ENCODE measurements at places on chromosomes 4 and X.
A peak's percentile ranks its signal among the peaks of the same experiment; 100 is the strongest.

GRCh38 chr4:5967783-5968182 lies 50.4 kb downstream of the C4orf50 start:
- no peak for DNase-seq

DNA sequence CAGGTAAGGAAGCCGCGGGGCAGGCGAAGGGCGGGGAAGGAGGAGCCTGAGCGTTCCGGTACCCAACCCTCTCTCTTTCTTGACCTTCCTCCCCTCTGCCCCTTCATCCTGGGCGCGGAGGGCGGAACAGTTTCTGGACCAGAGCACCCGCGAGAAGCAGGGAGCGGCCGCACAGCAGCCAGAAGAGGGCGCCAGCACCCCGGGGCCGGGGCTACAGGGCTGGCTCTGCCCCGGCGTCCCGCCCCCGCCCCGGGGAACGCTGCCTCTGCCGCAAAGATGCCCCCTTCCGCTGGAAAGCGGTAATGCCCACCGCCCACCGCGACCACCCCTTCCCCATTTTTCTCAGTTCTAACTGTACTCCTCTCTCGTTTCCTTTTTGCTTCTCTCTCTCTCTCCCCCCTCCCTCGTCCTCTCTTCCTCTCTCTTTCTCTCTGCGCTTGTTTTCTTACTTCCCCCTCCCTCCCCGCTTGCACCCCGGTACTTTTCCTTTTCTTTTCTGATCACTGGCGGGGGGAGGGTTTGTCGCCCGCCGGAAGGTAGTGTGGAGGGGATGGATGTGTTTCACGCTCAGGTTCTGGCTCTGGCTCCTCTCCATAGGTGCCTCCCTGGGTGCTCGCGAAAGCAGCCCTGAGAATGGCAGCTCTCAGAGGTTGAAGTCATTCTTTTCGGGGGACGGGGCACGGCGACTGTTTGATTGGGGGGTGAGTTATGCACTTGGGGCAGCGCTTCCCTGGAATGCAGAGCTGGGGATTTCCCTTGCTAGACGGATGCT lies 13.1 kb upstream of the PRDM8 start:
- DNase-seq = peak; percentile 85

- DNase-seq = no peak
Measured at GRCh38 chr4:8586671-8587468, 5.7 kb upstream of the CPZ start.

- no peak for DNase-seq
Measured at GRCh38 chr4:4779054-4779453, 80.4 kb upstream of the MSX1 start.

DNA sequence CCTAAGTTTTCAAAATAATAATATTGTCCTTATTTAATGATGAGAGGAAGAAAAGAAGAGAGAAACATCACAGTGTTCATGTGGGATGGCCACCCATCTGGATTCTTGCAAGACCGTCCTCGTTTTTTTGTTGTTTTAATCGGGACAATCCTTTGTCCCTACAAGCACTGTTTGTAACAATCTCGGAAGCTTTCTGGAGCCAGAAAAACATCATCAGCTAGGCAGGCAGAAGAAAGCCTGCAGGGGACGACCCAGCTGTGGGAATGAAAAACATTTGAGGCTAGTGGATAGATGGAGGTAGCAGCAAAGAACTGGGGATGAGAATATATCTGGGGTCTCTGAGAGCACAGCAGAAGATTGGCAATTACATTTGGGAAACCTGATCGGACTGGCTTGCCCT lies 105.6 kb downstream of the DKK2 start:
- no peak for DNase-seq

- no peak for DNase-seq
Measured at GRCh38 chr4:48190839-48191238, 56.8 kb upstream of the TXK start.

DNA sequence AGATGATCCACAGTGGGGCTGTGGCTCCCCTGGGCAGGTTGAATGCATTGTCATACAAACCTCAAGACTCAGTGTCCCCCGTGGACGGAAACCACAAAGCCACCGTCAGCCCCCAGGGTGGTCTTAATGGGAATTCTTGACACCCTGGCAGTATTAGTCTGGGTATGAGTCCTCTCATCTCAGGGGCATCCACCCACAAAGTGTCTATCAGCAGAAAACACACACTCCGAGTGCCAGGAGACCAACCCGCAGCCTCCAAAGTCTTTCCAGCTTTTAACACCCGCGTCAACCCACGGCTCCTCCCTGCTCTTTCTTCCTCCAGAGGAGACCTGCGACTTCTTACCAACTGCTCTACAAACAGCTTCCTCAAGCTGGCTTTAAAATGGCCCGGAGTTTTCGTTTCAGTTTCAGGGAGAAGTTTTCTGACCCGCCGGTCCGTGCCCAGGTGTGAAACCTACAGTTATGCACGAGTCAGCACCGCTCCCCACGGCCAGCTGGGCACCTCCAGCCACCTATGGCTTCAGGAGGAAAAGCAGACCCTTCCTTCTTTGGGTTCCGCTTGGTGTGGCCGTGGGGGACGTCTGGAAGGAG lies 14.4 kb upstream of the ASMTL start:
- DNase-seq = no peak

- DNase-seq = no peak
Measured at GRCh38 chrX:107597791-107598190, 30.5 kb upstream of the PRPS1 start.

GRCh38 chr4:19095491-19096046 lies 1074.0 kb upstream of the LCORL start:
- DNase-seq = no peak

DNA sequence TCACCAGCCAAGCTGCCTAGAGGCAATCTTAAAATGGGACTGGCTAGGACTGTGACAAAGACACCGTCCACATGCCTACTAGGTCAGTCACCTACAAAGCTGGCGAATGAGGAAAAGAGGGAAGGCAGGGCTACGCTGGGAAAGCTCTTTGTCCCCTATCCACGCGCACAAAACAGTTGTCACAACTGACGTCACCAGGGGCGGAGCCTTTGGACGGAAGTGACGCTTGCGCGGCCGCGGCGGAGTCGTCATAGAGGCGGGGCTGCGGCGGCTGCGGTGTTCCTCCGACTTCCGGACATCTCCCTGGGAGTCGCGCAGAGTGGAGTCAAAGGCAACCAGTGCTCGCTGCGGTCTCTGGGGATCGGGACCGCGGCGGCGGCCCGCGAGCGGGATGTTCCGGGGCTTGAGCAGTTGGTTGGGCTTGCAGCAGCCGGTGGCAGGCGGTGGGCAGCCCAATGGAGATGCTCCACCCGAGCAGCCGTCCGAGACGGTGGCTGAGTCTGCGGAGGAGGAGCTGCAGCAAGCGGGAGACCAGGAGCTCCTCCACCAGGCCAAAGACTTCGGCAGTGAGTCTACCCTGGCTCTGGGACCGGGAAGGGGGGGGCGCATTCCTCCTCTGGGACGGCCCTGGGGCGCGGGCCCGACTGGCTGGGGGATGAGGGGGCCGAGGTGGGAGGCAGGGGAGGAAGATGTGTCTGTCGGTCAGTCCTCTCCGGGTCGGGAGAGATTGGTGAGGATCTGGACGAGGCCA lies at the start of gene SYAP1:
Gene SYAP1, plus strand, starts transcription at position 279 of the 751 bp plus-strand sequence. Its CDS starts 113 bp downstream, at position 392.
- peak; percentile 97 for DNase-seq

DNA sequence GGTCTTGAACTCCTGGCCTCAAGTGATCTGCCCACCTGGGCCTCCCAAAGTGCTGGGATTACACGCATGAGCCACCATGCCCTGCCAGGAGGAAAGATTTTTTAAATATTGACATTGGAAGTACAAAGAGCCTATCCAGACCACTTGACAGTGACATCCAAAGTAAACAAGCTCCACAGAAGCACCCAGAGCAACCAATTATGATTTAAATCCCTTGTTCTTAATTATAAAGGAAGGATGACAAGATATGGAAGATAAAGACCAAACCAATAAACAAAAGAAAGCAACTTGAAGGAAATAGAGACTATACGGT lies 27.7 kb upstream of the RPL34 start:
- no peak for DNase-seq

DNA sequence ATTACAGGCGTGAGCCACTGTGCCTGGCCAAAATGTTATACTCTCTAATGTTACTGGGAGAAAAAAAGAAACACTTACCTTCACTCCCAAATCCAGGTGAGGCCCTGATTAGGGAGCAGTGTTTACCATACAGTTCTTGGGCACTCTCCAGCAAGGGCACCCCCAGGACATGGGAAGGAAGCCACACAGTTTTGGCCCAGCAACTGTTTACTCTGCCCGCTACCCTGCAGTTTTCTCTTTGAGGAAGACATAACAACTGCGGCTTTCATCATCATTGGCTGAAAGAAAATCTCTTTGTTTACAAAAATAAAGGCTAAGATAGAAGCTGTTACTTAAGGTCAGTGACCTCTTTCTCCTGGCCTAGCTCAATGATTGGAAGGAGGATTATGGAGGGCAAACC lies 145.5 kb upstream of the DUSP21 start:
- DNase-seq = no peak

- DNase-seq = no peak
Measured at GRCh38 chr4:174259580-174259979, 23.9 kb downstream of the FBXO8 start.

- DNase-seq = peak; percentile 69
Measured at GRCh38 chr4:98517218-98518021, 141.0 kb downstream of the TSPAN5 start.

- DNase-seq = no peak
Measured at GRCh38 chr4:158163941-158164767, 8.7 kb downstream of the GASK1B start.

- peak; percentile 90 for DNase-seq
Measured at GRCh38 chr4:53195815-53196661, 169.8 kb downstream of the SCFD2 start.

DNA sequence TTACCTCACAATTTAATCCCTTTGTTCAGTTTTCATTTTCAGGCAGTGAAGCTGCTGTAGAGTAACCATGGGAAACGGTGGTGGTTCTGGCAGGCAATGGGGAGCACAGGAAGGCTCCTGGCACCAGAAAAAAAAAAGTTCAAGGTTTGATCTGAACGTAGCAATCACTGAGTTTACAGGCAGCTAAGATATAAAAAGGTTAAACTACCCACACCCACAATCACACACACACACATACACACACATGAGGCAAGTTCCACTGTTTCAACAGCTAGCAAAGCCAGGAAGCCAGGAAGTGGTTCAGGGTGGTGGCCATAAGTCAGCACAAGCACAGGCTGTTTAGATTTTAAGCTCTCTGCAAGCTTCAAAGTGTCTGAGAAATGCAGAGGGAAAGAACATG lies at the start of gene SULT1B1:
Gene SULT1B1, minus strand, starts transcription at position 166 of the 400 bp plus-strand sequence. CDS start 5,403 bp downstream, outside the sequence.
- peak; percentile 63 for DNase-seq

DNA sequence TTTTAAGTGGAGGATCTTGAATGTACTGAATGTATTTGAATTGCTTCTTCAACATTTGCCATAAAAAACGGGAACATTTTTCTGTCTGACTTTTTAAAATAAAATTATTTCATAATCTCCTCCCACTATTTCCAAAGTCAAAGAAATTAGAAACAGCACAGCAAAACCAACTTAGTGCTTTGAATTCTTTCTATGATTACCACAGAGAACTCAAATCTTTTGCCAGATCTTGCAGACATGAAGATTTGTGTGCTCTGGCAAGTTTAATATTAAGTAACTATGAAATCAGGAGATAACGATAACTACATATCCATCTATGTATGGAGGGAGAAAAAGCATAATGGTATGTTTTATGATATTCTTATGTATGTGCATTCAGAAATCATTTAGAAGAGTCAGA lies 982.2 kb downstream of the PCDH7 start:
- DNase-seq = no peak

DNA sequence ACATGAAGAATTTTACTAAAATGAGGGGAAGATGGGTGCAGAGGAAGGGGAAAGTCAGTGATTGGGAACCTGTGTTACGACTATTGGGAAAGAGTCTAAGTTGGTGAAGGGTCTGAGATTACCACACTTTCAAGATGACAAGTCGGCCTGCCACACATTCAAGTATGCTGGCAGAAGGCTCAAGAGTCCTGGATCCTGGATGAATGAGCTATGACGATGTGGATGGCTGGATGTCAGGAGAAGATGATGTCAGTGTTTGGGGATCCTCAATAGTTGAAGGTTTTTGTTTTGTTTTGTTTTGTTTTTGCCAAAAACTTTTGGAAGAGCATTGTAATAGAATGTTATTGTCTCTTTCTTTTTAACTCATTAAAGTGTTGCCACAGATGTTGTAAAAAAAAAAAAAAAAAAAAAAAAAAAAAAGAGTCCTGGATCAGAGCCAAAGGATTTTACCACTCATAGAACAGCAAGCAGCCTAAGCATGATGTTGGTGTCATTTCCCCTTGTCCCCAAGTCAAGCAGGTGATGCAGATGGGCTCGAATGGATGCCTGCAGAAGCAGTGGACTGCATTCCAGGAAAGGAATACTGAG lies 120.6 kb downstream of the REELD1 start:
- peak; percentile 21 for DNase-seq
